ENCODE measurements at places on chromosomes 2 and 18.
A peak's percentile ranks its signal among the peaks of the same experiment; 100 is the strongest.

GRCh38 chr2:100809506-100809905 lies 10.4 kb upstream of the NPAS2 start:
- DNase-seq = no peak

DNA sequence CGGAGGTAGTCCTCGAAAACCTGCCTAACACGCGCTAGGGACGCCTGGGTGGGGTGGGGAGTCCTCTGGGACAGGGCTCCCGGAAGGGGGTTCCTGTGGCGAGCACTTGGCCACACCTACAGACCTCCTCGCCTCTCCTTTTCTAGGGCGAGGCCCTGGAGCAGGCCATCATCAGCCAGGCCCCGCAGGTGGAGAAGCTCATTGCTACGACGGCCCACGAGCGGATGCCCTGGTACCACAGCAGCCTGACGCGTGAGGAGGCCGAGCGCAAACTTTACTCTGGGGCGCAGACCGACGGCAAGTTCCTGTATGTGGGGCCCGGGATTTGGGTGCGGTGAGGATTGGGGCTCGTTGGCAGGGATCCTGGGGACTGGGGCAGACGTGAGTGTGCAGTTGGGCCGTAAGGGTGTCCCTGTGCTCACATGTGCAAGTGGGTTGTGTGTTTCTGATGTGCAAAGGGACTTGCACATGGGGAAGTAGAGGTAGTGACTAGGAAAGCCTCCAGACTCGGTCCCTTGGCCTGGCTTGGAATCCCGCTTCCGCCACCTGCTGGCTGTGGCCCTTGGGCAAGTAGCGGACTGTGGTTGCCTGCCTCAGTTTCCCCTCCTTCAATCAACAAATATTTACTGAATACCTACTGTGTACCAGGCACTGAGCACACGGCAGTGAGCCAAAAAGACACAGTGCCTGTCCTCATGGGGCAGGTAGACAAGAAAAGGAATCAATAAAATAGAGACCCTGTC lies 11.7 kb downstream of the ZAP70 start:
- no peak for DNase-seq

DNA sequence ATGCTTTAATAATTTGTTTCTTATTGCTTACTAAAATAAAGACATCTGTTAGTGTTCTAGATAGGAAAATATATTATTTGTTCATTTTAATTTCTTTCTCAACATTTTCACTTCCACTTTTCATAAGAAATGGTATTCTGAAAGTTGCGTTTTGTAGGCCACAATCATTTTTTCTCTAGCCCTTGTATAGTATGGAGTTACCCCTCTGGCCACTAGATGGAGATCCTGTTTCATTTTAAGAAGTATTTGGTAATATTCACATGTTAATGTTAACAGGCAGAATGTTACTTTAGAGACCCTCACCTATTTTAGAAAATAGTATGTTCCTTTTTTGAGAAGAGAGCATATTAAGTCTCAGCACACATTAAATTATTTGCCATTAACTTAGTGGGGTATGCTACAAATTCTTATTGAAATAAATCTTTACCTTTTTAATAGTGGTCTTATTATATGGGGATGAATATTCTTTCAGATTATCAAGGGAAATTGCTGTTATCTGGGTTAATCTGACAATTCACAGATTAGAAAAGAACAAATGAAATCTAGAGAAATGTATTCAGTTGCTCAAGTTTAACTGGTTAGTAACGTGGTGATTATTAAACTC lies 73.9 kb upstream of the TTC27 start:
- no peak for DNase-seq

DNA sequence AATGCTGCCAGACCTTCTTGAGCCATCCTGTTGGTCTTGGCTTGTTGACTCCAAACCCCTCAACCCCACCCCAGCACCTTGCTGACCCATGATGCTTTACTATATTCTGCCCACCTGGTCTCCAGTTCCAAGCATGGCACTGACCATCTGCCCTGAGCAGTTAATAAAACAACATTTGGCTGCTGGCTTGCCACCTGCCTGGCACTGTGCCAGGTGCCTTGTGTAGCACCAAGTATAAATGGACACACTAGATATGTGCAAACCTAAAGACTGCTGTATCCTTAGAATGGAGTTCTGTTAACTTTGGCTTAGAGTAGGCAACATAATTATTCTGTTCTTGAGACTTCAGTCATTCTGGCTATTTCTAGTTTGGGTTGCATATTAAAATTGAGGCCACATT lies 91.4 kb downstream of the ACSL3 start:
- DNase-seq = no peak

GRCh38 chr2:7929281-7929680 lies 752.6 kb upstream of the ID2 start:
- no peak for DNase-seq

- DNase-seq = no peak
Observed at GRCh38 chr18:79068341-79068936, 755 bp upstream of the ATP9B start.

DNA sequence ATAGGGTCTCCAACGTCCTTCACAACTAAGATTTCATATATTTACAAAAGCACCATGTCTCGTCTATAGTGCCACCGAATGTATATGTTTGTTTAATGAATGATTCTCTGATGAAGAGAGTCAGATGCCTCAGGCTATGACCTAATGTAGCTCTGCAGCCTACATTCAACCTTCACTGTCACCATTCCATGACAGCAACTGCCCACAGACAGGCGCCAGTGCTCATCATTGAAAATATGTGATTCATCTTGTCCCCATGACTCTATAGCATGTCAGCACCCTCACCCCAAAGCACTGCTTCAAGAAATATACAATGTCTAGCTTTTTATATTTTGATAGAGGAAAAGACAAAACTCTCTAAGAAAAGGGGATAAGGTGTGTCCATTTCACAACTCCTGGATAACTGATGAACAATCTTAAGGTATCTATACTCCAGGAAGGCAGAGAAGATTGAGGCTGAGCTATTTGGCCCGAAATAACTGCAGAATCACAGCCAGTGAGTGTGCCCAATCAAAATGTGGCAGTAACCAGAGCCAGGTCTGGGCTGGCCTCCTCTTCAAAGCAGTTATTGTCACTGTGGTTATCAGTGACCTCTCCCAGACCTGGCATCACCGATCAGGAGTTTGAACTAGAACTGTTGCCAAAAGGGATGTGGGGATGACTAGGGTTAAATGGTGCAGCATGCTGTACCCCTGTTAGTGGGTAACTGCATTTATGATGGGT lies 246.6 kb downstream of the SETBP1 start:
- DNase-seq = no peak

- DNase-seq = no peak
Observed at GRCh38 chr2:172769879-172770278, 34.2 kb downstream of the RAPGEF4 start.

DNA sequence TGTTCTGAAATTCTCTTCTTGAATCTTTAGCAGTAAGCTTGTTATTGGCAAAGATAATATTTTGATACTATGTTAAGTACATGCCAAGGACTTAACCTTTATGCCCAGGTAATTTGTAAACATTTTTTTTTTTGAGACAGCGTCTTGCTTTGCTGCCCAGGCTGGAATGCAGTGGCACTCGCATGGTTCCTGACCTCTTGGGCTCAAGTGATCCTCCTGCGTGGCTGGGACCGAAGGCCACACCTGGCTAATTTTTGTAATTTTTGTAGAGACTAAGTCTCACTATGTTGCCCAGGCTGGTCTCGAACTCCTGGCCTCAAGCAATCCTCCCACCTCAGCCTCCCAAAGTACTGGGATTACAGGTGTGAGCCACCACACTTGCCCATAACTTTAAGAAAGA lies 35.7 kb upstream of the ZCCHC2 start:
- DNase-seq = no peak

GRCh38 chr2:223576873-223577272 lies 25.3 kb downstream of the SCG2 start:
- DNase-seq = no peak

DNA sequence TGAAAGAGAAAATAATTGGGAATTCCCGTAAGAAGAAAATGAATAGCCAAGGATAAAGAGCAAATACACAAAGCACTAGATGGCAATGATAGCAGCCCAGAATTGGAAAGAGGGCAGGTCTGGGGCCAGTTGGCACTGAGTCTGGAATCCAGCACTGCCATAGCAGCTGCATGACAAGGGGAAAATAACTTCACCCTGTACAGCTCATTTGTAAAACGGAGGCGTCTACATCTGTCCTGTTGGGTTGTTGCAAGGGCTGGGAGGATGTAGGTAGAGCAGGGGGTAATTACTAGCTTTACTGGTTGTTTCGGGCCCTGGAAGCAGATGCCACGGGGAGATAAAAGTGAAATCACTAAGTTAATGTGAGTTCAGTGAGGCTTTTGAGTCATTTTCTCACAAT lies 110.0 kb upstream of the RASGRP3 start:
- DNase-seq = peak; percentile 63

DNA sequence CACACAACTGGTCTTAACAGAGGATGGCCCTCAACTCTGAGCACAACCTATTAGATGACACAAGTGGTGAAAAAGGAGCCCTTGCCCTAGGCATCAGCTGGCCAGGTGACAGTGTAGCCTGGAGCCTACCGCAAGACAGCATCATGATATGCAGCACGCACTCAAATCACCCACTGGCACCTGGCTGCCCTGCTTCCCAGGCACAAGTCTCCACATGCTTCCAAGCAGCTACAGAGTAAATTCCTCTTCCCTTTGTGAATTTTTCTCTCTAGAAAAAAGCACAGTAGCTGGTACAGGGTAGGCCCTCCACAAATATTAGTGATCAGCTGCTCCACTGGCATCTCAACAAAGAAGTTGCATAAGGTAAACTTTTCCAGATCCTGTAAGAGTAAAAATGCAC lies 6.0 kb downstream of the FBXO15 start:
- no peak for DNase-seq

DNA sequence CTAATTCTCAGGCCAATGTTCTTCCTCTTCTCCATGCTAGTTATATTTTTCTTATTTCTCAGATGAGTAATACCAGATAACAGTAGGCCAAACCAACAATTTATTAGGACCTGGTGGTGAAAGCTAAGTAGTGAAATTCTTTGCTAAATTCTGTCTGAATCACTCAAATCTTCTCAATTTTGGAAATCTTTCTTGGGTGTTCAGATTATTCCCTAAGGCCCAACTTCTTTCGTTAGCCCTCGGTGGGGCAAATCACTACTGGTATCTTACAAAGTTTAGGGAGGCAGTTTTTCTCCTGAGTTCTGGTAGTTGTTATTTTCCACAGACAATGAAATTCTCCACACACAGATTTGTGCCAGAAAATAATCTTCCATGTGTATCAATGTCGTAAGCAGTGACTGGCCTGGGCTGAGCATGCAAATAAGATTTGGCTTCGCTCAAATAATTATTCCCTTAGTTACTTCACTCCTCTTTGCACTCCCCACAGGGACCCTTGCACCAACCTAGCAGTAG lies 443.5 kb upstream of the SLC14A2 start:
- no peak for DNase-seq

DNA sequence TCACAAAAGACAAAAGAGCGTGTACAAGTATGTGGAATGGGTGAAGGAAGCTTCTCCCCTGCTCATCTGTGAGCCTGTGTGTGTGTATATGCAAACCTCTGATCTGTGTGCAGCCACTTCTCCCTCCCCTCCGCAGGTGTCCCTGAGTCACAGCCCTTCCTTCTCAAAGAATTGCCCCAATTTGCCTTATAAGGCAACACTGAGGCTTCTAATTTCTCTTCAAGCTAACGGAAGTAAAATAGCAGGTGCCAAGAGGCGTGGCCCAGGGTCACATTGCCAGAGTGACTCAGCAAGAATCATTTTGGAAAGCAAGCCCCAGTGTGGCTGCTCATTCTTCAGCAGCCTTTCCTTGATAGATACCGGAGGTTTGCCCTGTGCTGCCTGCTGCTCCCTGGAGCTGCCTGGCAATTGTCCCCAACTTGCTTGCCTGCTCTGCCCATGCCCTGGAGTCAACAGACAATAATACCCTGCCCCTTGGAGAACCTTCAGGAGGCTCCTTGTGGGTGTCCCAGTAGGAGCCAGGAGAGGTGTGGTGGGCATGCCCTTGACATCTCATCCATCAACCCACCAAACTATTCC lies 37.3 kb upstream of the BMP10 start:
- peak; percentile 40 for DNase-seq

DNA sequence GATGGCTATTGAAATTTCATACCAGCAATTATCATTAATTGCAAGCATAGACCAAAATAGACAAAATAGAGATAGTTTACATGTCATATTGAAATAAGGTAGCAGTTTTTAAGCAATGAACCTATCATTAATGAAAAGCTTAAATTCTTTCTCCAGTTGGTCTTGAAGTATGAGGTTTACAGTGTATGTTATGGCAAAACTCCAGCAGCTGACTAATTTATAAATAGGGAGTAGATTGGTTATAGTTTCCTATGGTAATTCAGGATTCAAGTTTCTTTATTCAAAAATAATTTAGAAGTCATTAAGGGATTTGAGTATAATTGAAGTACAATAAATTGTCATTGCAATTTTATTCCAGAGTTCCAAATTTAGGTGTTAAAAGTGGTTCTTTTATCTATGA lies 69.6 kb upstream of the COL5A2 start:
- DNase-seq = no peak

DNA sequence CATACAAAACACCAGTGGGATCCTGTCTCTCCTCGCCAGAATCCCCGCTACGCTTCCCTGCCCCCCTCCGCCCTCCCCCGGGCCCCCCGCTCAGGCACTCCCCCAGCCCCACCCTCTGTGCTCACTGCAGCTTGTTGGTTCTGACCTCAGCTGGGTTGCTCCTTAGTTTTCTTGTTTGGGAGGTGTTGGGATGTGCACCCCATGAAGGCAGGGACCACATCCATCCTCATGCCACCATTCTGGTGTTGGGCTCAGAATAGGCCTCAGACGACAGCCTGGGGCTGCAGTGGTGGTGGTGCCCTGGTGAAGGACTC lies 4.6 kb downstream of the SNED1 start:
- DNase-seq = no peak

GRCh38 chr2:208595386-208596275 lies 189.0 kb downstream of the PTH2R start:
- no peak for DNase-seq

- no peak for DNase-seq
Observed at GRCh38 chr2:98577313-98577712, 31.0 kb downstream of the COA5 start.

GRCh38 chr18:68376926-68377325 lies 338.0 kb downstream of the TMX3 start:
- no peak for DNase-seq

All from left hindlimb (tissue), 1 donor.